Thymus (tissue), 14 donors: ENCODE measurements at places on chromosomes 5 and 9.

GRCh38 chr5:149636861-149637246, 55.6 kb downstream of the ARHGEF37 start:
- peak; percentile 41 for DNase-seq

GRCh38 chr5:148972396-148972795, 90.5 kb downstream of the SH3TC2 start:
- DNase-seq: no peak

DNA sequence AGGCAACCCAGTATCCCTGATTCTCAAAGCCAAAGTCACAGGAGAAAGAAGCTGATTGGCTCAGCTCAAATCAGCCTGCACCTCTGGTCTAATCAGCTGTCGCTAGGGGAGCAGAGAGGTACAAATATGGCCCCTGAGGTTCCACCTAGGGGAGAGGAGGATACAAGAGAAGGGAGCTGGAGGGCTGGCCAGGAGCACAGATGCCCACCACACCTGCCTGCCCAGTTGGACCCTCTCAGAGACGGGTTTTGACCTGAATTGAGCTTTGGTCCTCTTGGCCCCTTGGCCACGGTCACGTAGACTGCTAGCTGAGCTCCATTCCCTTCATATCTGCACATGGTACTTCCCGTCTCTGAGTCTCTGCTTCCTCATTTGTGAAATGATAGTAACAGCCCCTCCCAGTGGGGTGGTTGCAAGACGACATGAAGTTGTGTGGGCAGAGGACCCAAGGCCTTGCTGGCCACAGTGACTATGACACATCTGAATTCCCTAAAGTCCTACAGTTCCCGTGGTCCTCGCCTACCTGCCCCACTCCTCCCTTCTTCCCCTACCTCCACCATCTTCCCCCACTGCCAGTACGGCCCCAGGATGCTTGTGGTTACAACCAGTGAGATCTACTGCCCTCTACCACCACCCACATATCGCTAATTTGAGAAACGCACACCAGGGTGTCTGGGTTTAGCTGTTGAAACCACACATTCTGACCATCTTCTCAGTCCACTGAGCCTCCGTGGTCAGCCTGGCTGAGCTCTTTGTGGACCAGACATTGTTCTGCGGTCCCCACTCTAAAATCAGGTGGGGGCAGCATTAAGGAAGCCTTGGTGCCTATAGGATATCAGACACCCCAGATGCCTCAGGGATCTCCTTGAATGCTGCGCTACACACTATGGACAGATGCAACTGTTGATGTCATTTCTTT, 60.3 kb upstream of the NEK6 start:
- DNase-seq: no peak

DNA sequence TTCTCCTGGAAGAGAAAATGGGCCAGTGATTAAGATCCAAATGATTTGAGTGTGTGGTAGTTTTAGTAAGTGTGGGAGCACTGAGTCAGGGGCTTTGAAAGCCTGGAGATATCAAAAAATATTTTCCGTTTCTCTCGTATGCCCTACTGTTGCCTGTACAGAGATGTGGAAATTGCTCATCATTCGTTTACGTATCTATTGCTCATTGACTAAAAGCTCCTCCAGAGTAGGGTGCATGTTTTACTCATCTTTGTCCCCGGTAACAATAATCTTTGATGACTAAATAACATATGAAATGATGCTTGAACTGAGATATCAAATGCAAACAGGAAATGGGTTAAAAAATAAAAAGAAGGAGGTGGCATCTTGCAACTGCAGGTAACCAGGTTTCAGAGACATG, 114.2 kb upstream of the FST start:
- DNase-seq: no peak

- no peak for DNase-seq
Observed at GRCh38 chr5:14216372-14216771, 73.2 kb downstream of the TRIO start.

GRCh38 chr5:169304175-169304574, 3.2 kb upstream of the SLIT3 start:
- DNase-seq: no peak

DNA sequence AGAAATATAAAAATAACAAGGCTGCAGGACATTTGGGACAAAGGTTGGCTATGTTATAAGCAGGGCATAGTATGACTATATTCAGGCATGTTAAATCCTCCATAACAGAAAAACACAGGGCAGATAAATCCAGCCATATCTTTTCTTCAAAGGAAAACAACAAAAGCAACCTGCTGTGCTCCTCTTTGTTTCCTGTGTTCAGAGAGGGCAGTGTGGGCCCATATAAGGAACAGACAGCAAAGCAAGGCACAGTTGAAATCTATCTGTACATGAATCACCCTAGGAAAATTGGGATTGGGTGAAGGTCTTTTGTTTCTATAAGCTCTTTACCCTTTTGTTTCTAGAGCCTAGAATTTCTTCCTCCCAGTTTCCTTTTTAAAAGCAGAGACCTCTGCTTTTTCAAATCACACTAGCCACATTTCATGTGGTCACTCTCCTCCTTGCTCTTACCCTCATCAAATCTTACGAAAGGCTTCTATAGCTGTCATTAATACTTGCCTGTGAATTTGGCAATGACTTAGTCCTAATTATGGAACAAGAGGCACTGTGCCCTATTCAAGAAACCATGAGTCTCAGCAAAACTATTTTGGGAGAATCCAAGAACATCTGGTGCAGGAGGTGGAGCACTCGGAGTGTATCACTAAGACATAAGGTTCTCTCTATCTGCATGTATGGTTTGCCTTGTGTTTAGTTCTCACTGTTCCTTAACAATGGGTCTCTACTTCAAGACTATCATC, 1.8 kb downstream of the GZMA start:
- no peak for DNase-seq

GRCh38 chr5:12794476-12795332, 890.5 kb upstream of the CTNND2 start:
- DNase-seq: no peak
